ENCODE measurements at places on chromosomes 5 and 9.

- DNase-seq = no peak
Observed at GRCh38 chr9:1453636-1454035, 403.5 kb downstream of the DMRT2 start.

DNA sequence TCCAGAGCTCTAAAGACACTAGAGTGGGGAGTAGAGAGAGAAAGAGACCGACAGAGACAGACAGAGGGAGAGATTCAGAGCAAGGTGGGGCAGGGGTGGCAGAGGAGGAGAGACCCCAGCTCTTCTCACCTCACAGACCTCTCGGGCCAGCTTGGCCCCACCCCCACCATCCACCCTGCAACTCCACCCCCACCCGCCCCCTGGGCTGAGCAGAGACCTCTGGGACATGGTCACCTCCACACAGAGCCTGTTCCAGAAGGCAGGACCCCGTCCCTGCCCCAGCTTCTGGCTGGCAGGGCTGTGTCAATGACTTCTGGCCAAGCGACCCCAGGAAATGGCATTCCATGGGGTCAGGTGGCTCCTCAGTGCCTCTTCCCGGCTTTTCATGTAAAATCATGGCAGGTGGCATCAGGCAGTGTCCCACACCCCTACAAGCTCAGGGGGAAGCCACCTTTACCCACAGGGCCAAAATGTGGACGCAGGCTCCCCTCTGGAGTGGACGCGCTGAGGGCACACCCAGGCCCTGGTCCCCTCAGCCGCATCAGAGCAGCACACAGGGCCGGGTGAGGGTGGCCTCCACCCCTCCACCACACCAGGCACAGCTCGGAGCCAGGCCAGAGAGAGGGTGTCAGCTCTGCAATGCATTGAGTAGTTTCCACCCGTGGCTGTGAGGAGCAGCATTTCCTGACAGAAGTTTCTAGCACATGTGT, 131.2 kb upstream of the LPCAT1 start:
- no peak for DNase-seq

GRCh38 chr5:58048954-58049353, 410.9 kb downstream of the PLK2 start:
- DNase-seq = no peak

- no peak for DNase-seq
Observed at GRCh38 chr9:109910671-109911518, 130.9 kb downstream of the PALM2AKAP2 start.

DNA sequence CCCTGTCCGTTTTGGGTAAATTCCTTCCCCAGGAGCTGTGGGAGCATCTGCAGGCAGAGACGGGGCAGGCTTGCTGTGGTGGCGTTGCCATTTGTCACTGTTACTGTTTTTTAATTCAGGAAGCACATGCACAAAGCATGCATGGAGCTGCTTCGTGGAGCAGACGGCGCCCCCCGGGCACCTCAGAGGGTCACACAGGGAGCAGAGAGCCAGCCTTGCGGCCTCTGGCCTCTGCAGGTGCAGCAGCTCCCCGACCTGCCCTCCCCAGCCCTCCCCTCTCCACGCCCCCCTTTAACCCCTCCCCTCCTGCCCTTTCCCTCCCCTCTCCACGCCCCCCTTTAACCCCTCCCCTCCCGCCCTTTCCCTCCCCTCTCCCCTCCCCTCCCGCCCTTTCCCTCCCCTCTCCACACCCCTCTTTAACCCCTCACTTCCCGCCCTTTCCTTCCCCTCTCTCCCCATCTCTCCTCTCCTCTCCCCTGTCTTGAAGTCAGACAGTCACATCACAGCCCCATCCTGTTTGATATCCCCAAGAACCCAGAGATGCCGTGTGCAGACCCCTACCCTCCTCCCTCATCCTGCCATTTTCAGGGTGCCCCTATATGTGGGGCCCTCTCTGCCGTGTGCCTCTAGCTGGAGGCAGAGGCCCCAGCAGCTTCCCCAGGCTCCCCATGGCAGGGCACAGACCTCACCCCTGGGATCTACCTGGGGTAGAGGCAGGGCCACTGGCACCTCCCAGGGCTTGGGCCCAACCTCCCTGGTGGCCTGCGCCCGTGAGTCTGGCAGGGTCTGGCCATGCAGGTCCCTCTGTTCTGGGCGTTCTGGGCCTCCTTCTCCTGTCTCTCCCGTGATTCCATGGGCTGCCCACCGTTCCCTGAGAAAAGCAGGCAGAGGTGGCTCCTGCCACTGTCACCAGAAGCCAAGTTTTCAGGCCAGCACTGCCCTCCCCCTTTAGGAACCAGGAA, 29.6 kb upstream of the UBAC1 start:
- peak; percentile 74 for DNase-seq

DNA sequence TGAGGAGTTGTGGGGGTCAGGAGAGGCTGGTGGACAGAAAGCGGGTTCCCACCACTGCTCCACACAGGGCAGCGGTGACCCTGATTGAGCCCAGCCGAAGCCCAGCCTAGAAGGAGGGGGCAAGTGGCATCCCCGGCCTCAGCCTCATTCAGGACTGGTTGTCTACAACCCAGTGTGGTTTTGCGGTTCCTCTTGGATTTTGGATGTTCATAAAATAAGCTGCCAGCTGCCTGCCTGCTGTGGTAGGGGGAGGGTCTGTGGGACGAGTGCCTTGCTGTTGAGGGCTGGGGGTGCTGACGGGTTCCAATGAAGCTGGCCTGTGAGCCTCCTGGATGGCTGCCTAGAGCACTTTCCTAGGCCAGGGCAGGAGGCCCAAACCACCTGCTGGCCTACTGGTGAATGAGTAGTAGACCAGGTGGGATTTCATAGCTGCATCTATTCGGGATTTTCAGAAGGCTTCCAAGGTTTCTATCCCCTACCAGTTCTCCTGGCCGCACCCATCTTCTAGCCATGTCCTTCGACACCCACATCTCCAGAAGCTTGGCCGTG, 102.4 kb downstream of the NDFIP1 start:
- no peak for DNase-seq

DNA sequence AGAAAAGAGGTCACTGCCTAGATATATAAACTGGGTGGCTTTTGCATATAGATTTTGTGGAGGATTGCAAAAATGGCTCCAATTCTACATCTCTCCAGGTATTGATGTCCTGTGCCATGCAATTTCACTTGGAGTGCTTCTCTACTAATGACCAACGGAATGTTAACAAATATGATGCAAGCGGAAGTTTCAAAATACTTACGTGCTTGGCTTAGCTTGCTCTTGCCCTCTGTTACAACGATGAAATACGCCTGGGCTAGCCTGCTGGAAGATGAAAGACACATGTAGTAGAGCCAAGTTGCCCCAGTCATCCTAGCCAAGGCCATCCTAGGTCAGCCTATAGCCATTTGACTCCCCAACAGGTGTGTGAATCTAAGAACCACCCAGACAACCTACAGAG, 3.6 kb upstream of the POC5 start:
- DNase-seq = no peak

DNA sequence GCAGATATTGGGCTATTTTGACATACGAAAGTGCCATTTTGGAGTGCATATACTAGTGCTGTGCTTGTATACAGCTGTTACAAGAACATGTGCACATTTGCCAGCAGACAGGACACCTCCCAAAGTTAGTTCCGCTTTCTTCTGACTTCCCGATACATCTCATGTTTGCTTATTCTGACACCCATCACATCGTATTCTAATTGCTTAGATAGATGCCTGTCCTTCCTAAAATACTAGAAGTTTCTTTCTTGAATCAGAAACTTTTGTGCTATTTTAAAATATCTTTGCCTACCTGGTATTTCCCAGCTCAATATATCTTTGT, 177.8 kb downstream of the TTLL11 start:
- DNase-seq = no peak

DNA sequence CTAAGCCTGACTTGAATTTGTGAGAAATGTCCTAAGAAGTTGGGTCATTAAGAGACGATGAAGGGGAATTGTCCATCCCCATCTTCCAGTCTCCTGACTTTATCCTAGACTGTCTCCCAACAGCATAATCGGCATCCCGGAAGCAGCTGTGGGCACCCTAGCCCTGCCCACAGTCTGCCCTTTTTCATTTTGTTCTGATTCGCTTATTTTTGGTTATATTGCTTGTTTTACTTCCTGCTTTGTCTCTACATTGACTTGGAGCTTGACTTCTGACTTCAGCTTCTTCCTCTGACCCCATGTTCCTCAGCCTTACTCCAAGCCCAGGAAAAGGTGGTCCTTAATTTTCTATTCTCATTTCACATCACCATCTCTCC, 41.8 kb downstream of the UGCG start:
- DNase-seq = no peak

DNA sequence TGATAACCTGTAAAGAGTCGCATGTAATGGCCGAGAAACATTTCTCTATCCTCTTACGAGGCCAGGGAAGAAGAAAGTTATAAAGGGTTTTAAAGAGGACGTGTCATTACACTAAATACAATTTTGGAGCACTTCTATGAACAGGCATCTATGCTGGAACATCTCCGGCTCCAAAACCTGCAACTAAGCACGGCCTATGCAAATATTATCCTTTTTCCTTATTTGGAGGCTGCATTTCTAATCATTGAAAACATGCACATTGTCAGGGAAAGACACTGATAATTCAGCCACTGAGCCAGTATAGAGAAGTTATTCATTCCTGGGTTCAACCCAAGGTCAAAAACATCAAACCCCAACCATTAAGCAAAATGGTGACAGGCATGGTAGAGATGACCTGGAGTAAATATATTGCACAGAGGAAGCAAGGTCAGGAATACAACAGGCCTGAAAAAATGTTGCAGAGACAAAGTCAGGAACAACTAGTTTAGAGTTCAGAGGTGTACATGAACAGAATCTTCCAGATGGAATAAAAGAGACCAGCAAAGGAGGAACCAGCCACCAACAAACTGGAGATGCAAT, 674.1 kb downstream of the NR2F1-AS1 start:
- no peak for DNase-seq

DNA sequence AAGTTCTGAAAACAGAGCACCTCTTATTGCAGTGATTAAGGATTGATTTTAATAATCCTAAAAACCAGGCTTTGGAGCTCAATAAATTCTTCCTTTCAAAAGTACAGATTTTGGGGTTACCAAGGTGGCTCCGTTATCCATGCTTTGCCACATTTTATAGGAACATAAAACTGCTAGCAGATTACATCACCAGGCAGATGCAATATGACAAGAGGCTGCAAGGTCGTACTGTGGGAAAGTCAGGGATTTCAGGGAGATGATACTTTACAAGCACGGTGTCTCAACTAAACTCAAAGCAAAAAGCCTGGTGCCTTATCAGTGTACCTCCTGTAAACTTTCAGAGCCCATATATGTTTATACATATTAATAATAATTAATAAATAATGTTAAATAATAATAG, 28.6 kb downstream of the ADAMTSL1 start:
- DNase-seq = no peak

DNA sequence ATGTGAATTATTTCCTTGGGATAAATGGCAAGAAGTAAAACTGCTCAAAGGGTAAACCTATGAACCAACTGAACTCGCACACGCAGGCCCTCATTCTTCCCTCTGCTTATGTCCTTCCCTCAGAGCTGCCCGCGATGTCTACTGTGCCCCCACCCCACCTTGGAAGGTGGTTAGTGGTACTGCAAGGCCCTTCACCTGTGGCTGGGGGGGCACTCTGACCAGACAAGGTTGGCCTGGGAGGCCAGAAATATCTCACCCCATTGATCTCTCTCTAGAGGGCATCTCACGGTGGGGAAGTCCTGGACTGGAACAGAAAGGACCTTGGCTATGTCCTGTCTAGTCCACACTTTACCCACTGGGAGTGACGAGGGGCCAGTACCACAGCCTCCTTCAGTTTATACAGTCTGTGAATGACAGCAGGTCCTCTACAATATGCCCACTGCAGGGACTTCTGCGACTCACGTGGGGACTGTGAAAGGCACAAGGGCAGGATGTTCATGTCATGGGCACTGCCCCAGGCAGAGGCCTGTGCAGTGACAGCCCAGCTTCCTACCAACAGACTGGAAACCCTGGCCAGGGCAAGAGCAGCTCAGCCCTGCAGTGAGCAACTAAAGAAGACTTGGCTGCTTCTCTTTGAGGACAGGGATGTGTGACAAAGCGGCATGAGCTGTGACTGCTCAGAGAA, 56.8 kb upstream of the SYNPO start:
- DNase-seq = no peak

DNA sequence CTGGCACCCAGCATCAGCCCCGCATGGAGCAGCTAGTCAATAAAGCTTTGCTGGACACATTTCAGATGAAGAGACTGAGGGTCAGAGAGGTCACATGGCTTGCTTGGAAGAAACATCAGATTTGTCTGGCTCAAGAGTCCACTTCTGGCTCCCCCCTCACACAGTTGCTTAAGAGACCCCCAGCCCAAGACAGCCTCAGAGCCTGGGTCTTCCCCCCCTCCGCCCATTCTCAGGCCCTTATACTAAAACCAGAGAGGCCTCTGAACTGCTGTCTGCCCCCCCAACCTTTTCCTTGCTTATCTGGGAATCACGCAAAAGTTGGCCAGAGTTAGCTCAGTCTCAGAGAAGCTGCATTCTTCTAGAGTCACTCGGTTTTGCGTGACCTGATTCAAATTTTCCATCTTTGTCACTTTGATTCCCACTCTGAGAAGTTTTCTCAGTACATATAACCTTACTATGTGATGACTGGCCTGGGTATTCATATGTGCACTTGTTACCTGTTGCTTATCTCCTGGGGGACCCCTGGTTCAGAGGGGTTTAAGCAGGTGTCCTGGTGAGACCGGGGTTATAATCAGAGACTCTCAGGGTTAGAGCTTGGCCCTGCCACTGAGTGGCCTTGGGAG, 145.4 kb upstream of the IER5L start:
- no peak for DNase-seq

DNA sequence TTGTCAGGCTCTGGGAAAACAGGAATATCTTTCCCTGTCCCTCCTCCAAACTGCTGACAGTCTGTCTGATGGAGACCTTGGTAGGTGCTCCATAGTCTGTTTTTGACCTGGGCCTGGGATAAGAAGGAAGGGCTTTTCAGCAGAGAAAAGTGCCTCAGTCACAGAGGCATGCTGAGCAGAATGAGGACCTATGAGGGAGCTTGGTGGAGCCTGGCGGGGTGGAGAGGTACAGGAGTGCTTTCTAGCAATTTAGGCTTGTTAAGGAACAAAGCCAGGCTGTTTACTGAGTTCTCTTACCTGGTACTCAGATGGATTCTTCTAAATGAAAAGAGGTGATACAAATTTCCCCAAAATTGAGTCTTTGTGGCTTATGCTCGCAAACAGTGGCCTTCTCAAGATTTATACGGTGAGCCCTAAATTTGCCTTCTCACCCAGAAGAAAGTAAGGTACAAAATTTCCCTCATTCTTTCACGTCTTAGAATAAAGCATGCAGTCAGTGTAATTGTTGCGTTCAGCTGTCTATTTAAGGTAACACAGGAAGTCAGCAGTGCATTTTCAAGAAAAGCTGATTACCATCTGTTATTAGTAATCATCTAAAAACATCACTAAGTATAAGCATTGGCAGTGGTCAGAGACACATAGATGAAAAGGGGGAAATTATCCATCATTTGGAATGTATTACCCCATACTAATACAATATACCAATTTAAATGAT, 28.6 kb upstream of the IL13 start:
- DNase-seq = no peak

- no peak for DNase-seq
Observed at GRCh38 chr5:96483878-96484277, 50.8 kb upstream of the PCSK1 start.

- no peak for DNase-seq
Observed at GRCh38 chr5:180127682-180128670, 56.4 kb upstream of the RNF130 start.

- DNase-seq = no peak
Observed at GRCh38 chr5:151221574-151221973, 2.3 kb downstream of the CCDC69 start.

GRCh38 chr5:168227973-168228615, 63.4 kb upstream of the WWC1 start:
- no peak for DNase-seq

GRCh38 chr5:134092875-134093274, 21.6 kb upstream of the TCF7 start:
- no peak for DNase-seq

- no peak for DNase-seq
Observed at GRCh38 chr5:42689391-42689790, 67.2 kb upstream of the CCDC152 start.
